ENCODE measurements at places on chromosomes 4 and X.

DNA sequence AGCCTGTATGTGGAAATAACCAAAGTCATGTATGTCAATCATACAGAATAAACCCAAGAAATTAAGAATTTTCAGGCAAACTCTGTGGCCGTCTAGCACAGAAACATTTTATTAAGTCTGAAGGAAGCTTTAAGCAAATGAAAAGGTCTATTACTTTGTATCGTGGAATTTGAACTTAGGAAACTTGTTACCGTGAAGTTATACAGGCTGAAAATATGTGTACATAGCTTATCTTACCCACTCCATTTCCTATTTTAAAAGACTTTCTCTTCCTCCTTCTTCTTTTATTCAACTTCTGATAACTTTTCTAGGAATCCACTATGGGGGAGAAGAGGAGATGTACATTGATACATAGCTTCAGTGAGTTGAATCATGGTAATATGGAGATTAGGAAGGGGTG lies 108.3 kb downstream of the AGTR2 start:
- no peak for DNase-seq

DNA sequence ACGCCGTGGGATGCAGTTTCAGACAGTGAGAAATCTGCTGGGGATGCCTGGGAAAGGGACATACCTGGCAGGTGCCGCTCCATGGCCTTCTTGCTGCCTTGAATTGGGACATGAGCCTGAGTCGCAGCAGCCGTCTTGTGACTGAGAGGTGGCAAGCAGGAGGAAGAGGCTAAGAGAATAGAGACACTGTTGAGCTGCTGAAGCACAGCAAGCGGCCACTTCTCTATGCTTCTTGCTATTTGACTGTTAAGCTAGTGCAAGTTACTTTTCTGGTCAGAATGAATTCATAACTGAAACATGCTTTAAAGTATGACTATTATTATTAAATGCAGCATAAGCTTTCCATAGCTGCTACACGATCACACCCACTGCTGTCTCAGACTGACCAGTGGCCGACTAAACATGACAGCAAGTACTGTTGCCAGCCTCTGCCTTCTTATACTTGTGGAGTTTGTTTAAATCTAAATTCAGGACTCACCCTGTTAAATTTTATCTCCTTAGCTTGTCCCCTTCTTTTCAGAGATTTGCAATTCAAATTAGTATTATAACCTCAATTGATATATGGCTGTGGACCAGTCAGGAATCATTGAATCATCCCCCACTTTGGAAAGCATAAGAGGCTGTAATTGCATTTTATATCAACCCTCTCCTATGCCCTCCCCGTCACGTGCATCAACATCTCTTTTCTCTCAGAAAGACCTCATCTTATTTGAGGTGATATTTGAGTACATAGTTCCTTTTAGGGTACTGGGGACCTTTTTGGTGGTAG lies 24.8 kb upstream of the ACSL1 start:
- DNase-seq, result no peak

GRCh38 chrX:17579026-17579425 lies 158.3 kb upstream of the SCML1 start:
- no peak for DNase-seq

- no peak for DNase-seq
These were observed 390.7 kb downstream of the MAPK10 start for GRCh38 chr4:85968945-85969819.

DNA sequence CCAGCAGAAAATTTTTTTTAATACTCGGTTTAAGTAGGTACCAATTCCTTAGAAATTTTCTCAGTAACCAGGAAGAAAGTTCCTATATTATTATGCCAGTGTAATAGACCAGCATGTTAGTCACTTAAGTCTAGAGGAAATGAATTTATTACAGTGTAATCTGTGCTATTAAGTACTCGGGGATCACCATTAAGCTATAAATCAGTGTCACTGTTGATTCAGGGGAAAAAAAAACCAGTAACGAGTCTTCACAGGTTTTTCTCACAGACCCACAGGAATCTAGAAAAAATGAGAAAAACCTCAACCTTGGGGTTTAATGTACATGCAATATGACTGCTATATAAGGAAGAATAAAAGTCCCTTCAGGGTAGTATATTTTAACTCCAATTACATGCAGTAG lies 138.3 kb upstream of the IL1RAPL2 start:
- DNase-seq, result no peak

- DNase-seq, result no peak
These were observed 11.4 kb upstream of the EXOC1L start for GRCh38 chr4:55808186-55808585.
